ENCODE measurements at places on chromosomes 5 and 9.
A peak's percentile ranks its signal among the peaks of the same experiment; 100 is the strongest.

GRCh38 chr5:119524485-119524884 lies 72.2 kb downstream of the HSD17B4 start:
- no peak for DNase-seq

GRCh38 chr9:138061631-138062030 lies 184.0 kb downstream of the CACNA1B start:
- DNase-seq, result no peak

- no peak for DNase-seq
Observed at GRCh38 chr9:137711678-137712105, 92.9 kb downstream of the EHMT1 start.

GRCh38 chr5:179167871-179168451 lies 107.8 kb downstream of the ZNF354C start:
- no peak for DNase-seq

- DNase-seq, result peak; percentile 75
Observed at GRCh38 chr5:89303033-89303480, 420.1 kb upstream of the MEF2C start.

GRCh38 chr9:73689051-73689870 lies 537.6 kb downstream of the ANXA1 start:
- no peak for DNase-seq

DNA sequence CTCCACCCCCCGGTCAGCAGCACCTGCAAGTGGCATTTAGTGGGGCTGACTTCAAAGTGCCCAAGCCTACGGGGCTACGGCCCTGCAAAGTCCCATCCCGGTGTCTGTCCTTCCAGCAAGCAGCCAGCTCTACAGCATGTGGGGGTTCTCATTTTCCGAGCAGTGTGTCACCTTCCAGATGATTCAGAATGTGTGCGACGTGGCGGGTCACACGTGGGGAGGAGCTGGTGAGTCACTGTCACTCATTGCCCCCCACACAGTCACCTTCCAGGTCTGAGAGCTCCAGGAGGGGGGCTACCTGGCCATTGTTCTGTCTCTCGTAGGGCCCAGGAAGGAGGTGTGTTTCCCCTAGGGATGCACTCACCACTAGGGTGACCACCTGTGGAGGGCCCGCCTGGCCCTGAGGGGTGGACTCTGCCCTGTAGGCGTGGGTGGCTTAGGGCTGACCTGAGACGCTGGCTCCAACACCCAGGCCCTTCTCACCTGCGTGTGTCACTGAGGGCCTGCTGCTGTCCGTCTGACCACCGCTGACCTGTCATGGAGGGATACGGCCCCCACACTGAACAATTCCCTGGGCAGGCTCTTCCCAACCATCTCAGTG lies 70.2 kb downstream of the SEMA4D start:
- DNase-seq, result no peak

Data from GM12864 (cell line).